ENCODE measurements at places on chromosomes 4 and X.

DNA sequence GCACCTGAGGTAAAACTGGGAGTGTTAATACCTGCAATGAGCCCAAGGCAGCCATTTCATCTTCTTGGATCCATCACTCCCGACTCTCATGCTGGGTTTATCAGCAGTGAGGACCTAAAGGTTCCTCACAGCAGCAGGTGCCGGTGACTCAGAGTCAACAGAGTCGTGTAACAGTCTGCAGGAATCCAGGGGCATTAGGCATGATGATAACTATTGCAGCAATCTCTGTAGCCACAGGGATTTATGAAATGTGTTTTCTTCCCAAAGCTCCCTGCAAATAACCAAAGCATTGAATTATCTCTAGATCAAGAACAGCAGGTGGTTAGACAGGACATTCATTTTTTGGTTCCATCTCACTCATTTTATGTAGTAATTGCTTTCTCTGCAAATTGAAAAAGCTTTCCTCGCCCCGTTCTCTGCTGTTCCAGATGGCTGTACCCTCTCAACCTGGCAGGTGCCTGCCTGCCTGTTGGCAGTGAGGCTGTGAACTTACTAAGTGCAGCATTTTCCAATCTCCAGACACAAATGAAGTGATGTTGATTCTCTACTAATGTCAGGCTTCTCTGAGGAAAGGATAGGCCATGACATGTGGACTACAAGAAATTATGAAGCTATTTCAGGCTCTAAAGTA lies 48.1 kb upstream of the TSPAN7 start:
- H3K27me3 ChIP-seq = no peaks in the 10 kb centered on the region
- no peaks in the 10 kb centered on the region for H3K4me1 ChIP-seq
- H3K36me3 ChIP-seq = no peaks in the 10 kb centered on the region

DNA sequence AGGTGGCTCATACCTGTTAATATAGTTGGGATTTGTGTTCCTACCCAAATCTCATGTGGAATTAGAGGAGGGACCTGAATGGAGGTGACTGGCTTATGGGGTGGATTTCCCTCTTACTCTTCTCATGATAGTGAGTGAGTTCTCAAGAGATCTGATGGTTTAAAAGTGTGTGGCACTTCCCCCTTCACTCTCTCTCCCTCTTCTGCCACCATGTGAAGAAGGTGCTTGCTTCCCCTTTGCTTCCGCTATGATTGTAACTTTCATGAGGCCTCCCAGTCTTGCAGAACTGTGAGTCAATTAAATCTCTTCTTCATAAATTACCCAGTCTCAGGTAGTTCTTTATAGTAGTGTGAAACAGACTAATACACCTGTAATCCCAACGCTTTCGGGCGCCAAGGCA lies 28.3 kb upstream of the WDR19 start:
- H3K27me3 ChIP-seq = no peaks in the 10 kb centered on the region
- H3K36me3 ChIP-seq = no peaks in the 10 kb centered on the region
- H3K27ac ChIP-seq = no peak overlapping the region

DNA sequence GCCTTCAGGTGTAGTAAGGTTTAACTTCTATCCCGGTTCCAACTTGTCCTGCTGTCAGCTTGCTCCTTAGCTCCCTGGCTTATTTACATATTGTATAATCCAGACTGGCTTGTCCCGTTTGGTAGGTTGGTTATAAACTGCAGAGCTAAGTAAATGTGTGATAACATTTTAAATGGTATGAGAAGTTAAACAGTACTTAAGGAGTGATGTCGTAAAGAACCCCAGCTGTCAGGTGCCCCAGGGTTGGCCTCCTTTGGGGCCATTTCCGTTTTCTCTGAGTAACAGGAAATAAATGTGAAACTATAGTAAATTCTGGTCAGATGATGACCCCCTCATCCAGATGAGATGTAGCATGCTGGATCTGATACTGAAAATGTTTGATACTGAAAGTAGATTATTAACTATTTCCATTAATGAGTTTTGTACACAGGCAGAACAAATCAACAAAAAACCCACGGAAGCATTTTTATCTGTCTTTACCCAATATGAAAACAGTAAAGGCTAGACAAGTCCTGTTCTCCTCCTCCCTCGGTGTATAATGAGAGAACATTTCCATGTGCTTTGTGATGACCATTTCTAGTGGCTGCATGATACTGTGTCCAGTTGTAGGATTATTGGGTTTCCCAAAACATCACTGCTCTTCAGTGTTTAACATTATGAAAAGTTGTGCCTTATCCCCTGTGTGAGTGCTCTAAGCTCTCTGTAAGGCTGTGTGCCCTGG lies 22.4 kb downstream of the GAB1 start:
- DNase-seq = no peak
- H3K27me3 ChIP-seq = no peaks in the 10 kb centered on the region
- H3K36me3 ChIP-seq = no peaks in the 10 kb centered on the region
- no peak overlapping the region for H3K4me3 ChIP-seq

- H3K27me3 ChIP-seq = no peaks in the 10 kb centered on the region
- peaks cover 2% of the 10 kb centered on the region for H3K36me3 ChIP-seq
- H3K4me3 ChIP-seq = no peak overlapping the region
- peaks cover 11% of the 10 kb centered on the region for H3K4me1 ChIP-seq
- no peak overlapping the region for H3K27ac ChIP-seq
These were observed 31.6 kb upstream of the RPS6KA6 start for GRCh38 chrX:84219551-84219950.

GRCh38 chrX:44062840-44063239 lies 89.7 kb upstream of the NDP start:
- no peak overlapping the region for H3K4me3 ChIP-seq
- no peak for DNase-seq
- no peaks in the 10 kb centered on the region for H3K36me3 ChIP-seq
- H3K27me3 ChIP-seq = no peaks in the 10 kb centered on the region
- no peaks in the 10 kb centered on the region for H3K4me1 ChIP-seq

DNA sequence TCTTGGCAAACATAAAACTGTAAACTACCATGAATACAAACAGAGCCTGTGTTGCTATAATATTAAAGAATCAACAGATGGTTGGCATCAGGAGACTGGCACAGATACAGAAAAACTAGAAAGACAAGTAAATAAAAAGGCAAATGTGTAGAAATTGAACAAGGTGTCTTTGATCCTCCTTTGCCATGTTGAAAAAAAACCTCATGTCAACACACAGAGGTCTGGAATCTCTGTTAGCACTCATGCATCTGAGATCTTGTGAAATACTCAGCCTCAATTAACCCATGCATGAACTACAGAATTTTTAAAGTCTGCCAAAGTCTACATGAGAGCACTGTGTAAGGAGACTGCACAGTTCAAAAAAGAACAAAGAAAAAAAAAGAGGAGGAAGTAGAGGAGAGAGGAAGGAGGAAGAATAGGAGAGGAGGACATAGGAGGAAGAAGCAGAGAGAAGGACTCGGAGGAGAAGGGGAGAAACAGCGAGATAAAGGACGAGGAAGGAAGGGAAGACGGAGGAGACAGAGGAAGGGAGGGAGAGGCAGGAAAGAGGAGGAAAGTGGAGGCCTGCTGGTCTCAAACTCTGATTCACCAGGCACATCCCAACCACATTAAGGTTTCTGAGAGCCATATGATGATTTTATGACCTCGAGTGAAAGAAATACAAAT lies 52.8 kb downstream of the PRDM5 start:
- H3K36me3 ChIP-seq = peaks cover 3% of the 10 kb centered on the region
- H3K27ac ChIP-seq = no peak overlapping the region
- DNase-seq = no peak
- no peaks in the 10 kb centered on the region for H3K4me1 ChIP-seq
- no peak overlapping the region for H3K4me3 ChIP-seq

DNA sequence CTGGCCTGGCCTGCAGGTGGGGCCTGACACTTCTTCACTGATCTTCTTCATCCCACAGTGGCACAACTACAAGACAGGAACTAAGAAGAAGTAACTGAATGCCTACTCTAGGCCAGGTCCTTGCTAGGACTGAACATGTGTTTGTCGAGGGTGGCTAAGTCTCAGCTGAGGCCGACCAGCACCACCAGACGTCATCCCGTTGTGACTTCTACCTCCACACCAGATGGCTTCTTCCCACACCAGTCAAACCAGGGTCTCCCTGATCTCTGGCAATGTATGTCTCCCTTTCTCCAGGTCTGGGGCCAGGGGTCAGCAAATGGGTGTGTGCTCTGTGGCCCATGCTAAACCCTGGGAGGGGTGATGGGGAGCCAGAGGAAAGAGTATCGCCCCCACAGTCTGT lies 40.2 kb downstream of the PJA1 start:
- no peaks in the 10 kb centered on the region for H3K27me3 ChIP-seq
- H3K4me3 ChIP-seq = no peak overlapping the region
- no peaks in the 10 kb centered on the region for H3K36me3 ChIP-seq
- no peak overlapping the region for H3K27ac ChIP-seq

- H3K4me1 ChIP-seq = peaks cover 14% of the 10 kb centered on the region
- H3K27me3 ChIP-seq = no peaks in the 10 kb centered on the region
- H3K27ac ChIP-seq = no peak overlapping the region
- H3K4me3 ChIP-seq = no peak overlapping the region
These were observed 155.1 kb downstream of the PPP3CA start for GRCh38 chr4:101192244-101192643.

- no peaks in the 10 kb centered on the region for H3K4me1 ChIP-seq
- DNase-seq = no peak
- no peak overlapping the region for H3K27ac ChIP-seq
- peaks cover 4% of the 10 kb centered on the region for H3K27me3 ChIP-seq
- H3K4me3 ChIP-seq = no peak overlapping the region
- no peaks in the 10 kb centered on the region for H3K36me3 ChIP-seq
These were observed 61.7 kb downstream of the TMA16 start for GRCh38 chr4:163556177-163556576.

GRCh38 chrX:78527263-78527662 lies 131.9 kb downstream of the RTL3 start:
- no peak overlapping the region for H3K4me3 ChIP-seq
- no peaks in the 10 kb centered on the region for H3K4me1 ChIP-seq
- no peak overlapping the region for H3K27ac ChIP-seq
- no peaks in the 10 kb centered on the region for H3K36me3 ChIP-seq

DNA sequence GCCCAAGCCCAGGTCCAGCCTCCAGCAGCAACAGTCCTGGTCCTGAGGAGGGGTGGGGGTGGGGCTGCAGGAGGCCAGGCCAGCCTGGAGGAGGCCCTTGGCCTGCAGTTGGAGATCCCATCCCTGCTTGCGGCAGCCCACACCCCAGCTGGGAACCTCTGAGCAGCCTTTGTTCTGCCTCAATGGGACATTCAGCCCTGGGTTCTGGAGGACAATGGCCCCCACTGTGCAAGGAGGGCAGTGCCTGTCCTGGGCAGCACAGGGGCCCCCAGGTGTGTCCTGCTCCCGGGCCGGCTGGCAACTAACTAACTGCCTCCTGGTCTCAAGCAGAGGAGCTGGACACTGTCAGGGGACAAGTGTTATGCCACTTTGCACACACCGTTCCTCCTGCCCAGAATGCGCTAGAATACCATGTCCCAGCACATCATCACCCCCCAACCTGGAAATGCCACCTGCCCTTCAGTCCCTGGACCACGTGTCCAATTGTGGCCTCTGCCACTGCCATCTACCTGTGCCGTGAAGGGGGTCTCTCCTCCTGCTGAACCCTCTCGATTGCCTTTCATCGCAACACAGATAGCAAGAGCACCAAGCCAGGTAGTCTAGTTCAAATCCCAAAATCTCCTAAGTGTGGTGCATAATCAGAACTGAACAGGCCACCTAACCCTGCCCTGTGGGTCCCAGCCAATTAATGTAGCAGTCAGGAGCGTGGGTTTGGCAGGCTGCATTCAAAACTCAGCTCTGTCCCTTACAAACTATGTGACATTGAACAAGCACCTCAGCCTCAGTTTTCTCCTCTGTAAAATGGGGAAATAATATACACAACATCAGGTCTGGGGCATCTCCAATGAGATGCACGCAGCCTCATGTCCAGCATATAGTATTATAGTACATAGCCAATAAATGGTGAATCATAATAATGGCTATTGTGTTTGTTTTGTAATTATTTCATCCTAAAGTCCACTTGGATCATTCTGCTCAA lies 8.8 kb downstream of the PPP2R2C start:
- DNase-seq = no peak
- H3K27me3 ChIP-seq = peaks cover 73% of the 10 kb centered on the region
- H3K4me3 ChIP-seq = no peak overlapping the region
- H3K27ac ChIP-seq = no peak overlapping the region

DNA sequence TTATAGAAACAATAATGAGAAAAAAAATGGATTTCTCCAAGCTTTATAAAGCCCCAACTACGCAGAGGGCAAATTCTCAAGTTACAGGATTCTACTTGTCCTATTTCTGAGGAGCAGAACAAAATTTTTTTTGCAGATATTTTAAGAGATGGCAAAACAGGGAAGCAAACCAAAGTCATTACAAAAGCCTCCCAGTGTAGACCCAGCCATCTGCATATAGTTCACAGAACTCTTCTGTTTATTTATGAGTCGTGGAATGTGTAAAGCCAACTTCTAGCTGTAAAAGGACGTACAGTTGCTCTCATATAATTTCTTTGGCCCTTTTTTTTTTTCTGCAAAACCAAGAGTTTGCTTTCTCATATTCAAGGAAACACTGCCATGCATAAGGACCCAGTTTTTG lies 120.4 kb downstream of the PCDH7 start:
- H3K36me3 ChIP-seq = no peaks in the 10 kb centered on the region
- H3K4me3 ChIP-seq = no peak overlapping the region
- H3K27ac ChIP-seq = no peak overlapping the region

- no peaks in the 10 kb centered on the region for H3K27me3 ChIP-seq
- H3K4me1 ChIP-seq = peaks cover 18% of the 10 kb centered on the region
- no peak overlapping the region for H3K4me3 ChIP-seq
- no peak overlapping the region for H3K27ac ChIP-seq
- no peaks in the 10 kb centered on the region for H3K36me3 ChIP-seq
These were observed 15.2 kb upstream of the HERC5 start for GRCh38 chr4:88441696-88442095.

- H3K27ac ChIP-seq = no peak overlapping the region
- no peak overlapping the region for H3K4me3 ChIP-seq
- H3K27me3 ChIP-seq = no peaks in the 10 kb centered on the region
These were observed 242.8 kb upstream of the DKK2 start for GRCh38 chr4:107278791-107279483.

GRCh38 chr4:158327525-158327924 lies 117.2 kb downstream of the TMEM144 start:
- no peaks in the 10 kb centered on the region for H3K36me3 ChIP-seq
- no peak for DNase-seq
- H3K27me3 ChIP-seq = no peaks in the 10 kb centered on the region
- no peak overlapping the region for H3K4me3 ChIP-seq
- H3K4me1 ChIP-seq = no peaks in the 10 kb centered on the region

GRCh38 chr4:87180767-87181166 lies 39.7 kb downstream of the KLHL8 start:
- H3K27ac ChIP-seq = no peak overlapping the region
- peaks cover 5% of the 10 kb centered on the region for H3K36me3 ChIP-seq
- no peaks in the 10 kb centered on the region for H3K4me1 ChIP-seq
- no peak overlapping the region for H3K4me3 ChIP-seq

GRCh38 chr4:147003956-147004809 lies 58.5 kb upstream of the TTC29 start:
- no peaks in the 10 kb centered on the region for H3K36me3 ChIP-seq
- no peaks in the 10 kb centered on the region for H3K4me1 ChIP-seq
- H3K4me3 ChIP-seq = no peak overlapping the region
- H3K27ac ChIP-seq = no peak overlapping the region
- DNase-seq = no peak
